ENCODE measurements at places on chromosomes 13 and 19. TPM values are rescaled to one million over a fixed set of nuclear protein-coding genes. Genes with fewer than 3 reads are reported as not detected.

DNA sequence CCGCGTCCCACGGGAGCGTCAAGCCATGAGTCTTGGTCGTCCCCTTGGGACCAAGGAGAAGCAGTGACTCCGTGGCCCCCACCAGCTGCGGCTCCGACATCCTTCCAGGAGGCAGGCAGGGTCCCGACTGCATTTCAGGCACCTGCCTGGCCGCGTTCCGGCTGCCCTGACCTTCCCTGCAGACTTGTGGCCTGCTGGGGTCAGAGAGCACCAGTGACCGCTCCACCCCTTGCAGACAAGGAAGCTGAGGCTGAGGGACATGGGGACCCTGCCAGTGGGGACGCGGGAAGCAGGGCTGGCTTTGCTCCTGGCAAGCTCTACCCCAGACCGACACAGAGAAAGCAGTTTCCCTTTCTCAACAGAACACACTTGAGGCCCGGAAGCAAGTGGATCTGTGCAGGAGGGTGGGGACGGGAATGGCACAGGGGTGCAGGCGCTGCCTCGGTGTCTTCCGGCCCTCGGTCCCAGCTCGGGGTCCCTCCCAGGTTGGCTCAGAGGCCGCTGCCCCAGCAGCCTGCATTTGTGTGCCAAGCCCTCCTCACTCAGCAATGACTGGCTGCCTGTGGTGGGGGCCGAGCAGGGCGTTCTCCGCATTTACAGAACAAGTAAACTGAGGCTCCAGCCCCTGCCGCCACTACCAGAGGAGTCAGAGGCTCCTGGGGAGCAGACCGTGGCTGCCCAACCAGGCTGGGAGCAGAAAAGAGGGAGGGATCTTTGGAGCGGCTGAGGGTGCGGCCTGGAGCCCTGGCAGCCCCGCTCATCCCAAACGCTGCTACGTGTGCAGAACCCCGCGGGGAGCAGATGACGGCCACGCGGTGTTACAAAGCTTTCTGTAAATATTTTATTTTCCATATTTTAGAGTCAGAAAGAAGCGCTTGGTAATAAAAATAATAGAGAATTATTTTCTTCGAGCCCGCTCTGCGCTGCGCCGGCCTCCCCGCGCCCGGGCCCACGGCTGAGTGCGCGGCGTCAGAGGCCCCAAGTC lies 43.9 kb downstream of the GAS6 start:
- H3K4me1 ChIP-seq, result peaks cover 14% of the 10 kb centered on the region
- no peaks in the 10 kb centered on the region for H3K36me3 ChIP-seq
- no peaks in the 10 kb centered on the region for H3K27me3 ChIP-seq
- DNase-seq, result no peak
- H3K27ac ChIP-seq, result no peak overlapping the region
- no peak overlapping the region for H3K4me3 ChIP-seq

DNA sequence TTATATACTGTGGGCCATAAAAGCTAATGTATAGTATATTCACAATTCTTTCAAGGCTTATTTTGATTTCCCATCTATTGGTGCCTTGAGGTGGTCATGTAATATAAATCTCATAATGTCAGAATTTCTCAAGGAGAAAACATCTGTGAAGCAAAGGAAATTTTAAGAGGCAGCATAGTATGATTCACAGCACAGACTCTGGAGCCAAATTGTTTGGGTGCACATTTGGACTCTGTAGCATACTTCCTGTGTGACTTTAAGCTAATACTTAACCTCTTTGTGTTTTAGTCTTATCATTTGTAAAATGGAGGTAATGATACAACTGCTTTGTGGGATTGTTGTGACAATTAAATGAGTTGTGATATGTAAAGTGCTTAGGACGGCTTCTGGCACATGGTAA lies 67.6 kb downstream of the PIBF1 start:
- H3K4me1 ChIP-seq, result no peaks in the 10 kb centered on the region
- peaks cover 4% of the 10 kb centered on the region for H3K36me3 ChIP-seq
- H3K27me3 ChIP-seq, result no peaks in the 10 kb centered on the region

GRCh38 chr19:9065457-9066014 lies 21.3 kb upstream of the OR1M1 start:
- no peak for DNase-seq
- no peaks in the 10 kb centered on the region for H3K36me3 ChIP-seq
- H3K27me3 ChIP-seq, result no peaks in the 10 kb centered on the region
- H3K4me3 ChIP-seq, result no peak overlapping the region

DNA sequence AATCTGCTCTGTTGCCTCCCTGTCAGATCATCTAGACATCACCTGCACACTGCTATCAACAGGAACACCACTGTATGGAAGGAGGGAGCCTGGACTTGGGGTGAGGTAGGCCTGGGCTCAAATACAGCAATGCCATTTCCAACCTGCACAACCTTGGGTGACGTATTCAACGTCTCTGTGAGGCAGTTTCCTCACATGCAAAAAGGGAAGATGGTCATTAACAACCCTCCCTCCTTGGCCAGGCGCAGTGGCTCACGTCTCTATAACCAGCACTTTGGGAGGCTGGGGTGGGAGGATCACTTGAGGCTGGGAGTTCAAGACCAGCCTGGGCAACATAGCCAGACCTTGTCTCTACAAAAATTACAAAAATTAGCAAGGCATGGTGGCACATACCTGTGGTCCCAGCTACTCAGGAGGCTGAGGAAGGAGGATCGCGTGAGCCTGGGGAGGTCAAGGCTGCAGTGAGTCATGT lies 13.1 kb downstream of the XRCC1 start:
- peak overlapping the region; percentile 70 for H3K4me3 ChIP-seq
- peak overlapping the region; percentile 75 for H3K27ac ChIP-seq
- no peak for DNase-seq
- H3K36me3 ChIP-seq, result peaks cover 9% of the 10 kb centered on the region
- H3K27me3 ChIP-seq, result no peaks in the 10 kb centered on the region

GRCh38 chr13:23159205-23159759 lies 21.5 kb upstream of the SGCG start:
- no peaks in the 10 kb centered on the region for H3K27me3 ChIP-seq
- H3K4me3 ChIP-seq, result no peak overlapping the region
- no peak overlapping the region for H3K27ac ChIP-seq
- no peaks in the 10 kb centered on the region for H3K36me3 ChIP-seq
- no peak for DNase-seq

GRCh38 chr19:47406711-47407416 lies 12.5 kb downstream of the MEIS3 start:
- DNase-seq, result no peak
- H3K36me3 ChIP-seq, result no peaks in the 10 kb centered on the region
- H3K4me3 ChIP-seq, result no peak overlapping the region
- peaks cover 24% of the 10 kb centered on the region for H3K27me3 ChIP-seq

GRCh38 chr13:54928071-54928470 lies 1899.5 kb downstream of the OLFM4 start:
- DNase-seq, result no peak
- H3K4me1 ChIP-seq, result no peaks in the 10 kb centered on the region
- no peaks in the 10 kb centered on the region for H3K27me3 ChIP-seq
- no peak overlapping the region for H3K4me3 ChIP-seq
- H3K27ac ChIP-seq, result no peak overlapping the region

DNA sequence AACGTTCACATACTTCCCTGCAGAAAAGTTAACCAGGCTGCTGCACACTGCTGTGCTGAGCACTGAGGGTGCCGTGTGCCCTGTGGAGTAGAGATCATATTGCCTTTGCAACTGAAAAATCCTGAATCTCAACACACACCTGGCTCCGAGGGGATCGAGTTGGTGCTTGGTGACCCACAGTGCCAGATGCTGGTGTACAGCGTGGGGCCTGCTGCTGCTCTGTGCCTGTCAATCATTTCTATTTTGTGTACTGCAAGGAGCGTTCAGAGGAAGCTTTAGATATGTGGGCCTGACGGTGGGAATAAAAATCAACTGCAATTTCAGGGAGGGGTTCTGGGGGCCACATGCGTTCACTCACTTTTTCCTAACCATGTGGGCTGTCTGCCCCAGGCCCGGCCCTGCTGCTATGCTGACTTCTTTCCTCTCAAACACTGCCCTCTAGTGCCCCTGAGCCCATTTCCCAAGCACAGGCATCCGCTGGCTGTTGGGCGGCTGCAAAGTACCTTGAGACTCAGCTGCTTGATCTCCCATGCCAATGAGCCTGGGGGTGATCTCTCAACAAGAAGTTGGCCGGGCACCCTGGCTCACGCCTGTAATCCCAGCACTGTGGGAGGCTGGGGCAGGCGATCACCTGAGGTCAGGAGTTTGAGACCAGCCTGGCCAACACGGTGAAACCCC lies 9.7 kb upstream of the LENG8 start:
- H3K27me3 ChIP-seq, result no peaks in the 10 kb centered on the region
- DNase-seq, result no peak
- no peak overlapping the region for H3K27ac ChIP-seq
- no peaks in the 10 kb centered on the region for H3K36me3 ChIP-seq
- H3K4me1 ChIP-seq, result no peaks in the 10 kb centered on the region

GRCh38 chr19:38964738-38965137 lies 10.8 kb downstream of the FBXO17 start:
- no peaks in the 10 kb centered on the region for H3K4me1 ChIP-seq
- H3K27ac ChIP-seq, result no peak overlapping the region
- no peaks in the 10 kb centered on the region for H3K36me3 ChIP-seq
- H3K27me3 ChIP-seq, result no peaks in the 10 kb centered on the region
- no peak for DNase-seq

GRCh38 chr13:50127726-50128291 lies 112.6 kb downstream of the KCNRG start:
- no peak overlapping the region for H3K27ac ChIP-seq
- DNase-seq, result no peak
- H3K36me3 ChIP-seq, result no peaks in the 10 kb centered on the region
- peak overlapping the region; percentile 96 for H3K4me3 ChIP-seq
- peaks cover 45% of the 10 kb centered on the region for H3K27me3 ChIP-seq
- H3K4me1 ChIP-seq, result peaks cover 71% of the 10 kb centered on the region

DNA sequence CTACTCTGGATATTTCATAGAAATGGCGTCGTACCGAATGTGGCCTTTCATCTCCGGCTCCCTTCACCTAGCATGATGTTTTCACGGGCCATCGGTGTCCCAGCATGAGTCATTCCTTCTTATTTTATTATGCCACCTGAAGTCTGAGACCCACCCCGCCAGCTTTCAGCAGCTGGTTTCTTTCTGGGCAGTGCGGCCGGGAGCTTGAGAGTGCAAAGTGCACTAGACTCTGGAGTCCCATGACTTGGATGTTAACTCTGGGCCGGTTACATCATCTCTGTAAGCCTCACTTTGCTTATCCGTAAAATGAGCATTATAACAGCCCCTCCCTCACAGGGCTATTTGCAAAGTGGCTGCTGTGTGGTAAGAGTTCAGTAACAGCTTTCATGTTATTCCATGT lies 5.8 kb upstream of the KMT5C start:
- no peak overlapping the region for H3K4me3 ChIP-seq
- no peaks in the 10 kb centered on the region for H3K27me3 ChIP-seq
- no peak overlapping the region for H3K27ac ChIP-seq
- no peak for DNase-seq
- H3K36me3 ChIP-seq, result no peaks in the 10 kb centered on the region

- no peaks in the 10 kb centered on the region for H3K27me3 ChIP-seq
- no peak overlapping the region for H3K4me3 ChIP-seq
- H3K36me3 ChIP-seq, result peaks cover 35% of the 10 kb centered on the region
- no peak for DNase-seq
- no peaks in the 10 kb centered on the region for H3K4me1 ChIP-seq
Measured at GRCh38 chr19:17104679-17105078, 29.1 kb downstream of the MYO9B start.

The ZNF570 gene
- 5.1 TPM for polyA plus RNA-seq

The SYT5 gene
- polyA plus RNA-seq, result 0.37 TPM

The RAB3A gene
- 0.59 TPM for polyA plus RNA-seq

The TMEM145 gene
- not detected for polyA plus RNA-seq

The TBXA2R gene
- polyA plus RNA-seq, result 7.6 TPM

The SUPT20H gene
- 55.5 TPM for polyA plus RNA-seq

The ZNF71 gene
- polyA plus RNA-seq, result 11.8 TPM

The FSD1 gene
- 3.1 TPM for polyA plus RNA-seq
